ENCODE measurements at places on chromosomes 5 and 9.
A peak's percentile ranks its signal among the peaks of the same experiment; 100 is the strongest.

GRCh38 chr9:88938189-88938588 is 53.1 kb upstream of the S1PR3 start:
- no peak for DNase-seq

GRCh38 chr5:44801992-44802391 is 6.8 kb upstream of the MRPS30 start:
- no peak for DNase-seq

DNA sequence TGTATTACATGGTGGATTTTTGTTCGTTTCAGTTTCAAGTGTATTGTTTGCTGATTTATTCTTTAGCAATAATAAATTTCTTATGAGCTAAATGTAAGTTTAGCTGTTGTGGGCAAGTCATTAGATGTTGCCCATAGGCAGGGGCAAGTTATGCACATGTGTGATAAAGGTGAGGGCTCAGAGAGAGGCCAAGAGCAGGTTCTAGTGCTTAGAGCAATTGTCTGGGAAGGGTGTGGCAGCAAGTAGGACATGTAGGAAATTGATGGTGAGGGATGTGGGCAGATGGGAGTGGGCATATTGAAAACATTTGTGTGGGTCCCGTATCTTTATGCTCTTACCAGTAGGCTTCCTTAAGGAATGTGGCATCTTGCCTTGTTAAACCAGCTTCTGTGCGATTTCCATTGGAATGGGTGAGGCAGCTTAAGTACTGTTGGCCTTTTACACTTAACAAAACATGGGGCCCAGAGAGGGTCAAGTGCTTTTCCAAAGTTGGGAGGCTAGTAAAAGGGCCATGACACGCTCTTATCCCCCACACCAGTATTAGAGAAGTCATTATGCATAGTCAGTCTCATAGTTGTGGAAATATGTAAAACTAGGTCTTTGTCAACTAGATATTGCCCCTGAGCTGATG is 60.6 kb downstream of the KDM4C start:
- DNase-seq = no peak

DNA sequence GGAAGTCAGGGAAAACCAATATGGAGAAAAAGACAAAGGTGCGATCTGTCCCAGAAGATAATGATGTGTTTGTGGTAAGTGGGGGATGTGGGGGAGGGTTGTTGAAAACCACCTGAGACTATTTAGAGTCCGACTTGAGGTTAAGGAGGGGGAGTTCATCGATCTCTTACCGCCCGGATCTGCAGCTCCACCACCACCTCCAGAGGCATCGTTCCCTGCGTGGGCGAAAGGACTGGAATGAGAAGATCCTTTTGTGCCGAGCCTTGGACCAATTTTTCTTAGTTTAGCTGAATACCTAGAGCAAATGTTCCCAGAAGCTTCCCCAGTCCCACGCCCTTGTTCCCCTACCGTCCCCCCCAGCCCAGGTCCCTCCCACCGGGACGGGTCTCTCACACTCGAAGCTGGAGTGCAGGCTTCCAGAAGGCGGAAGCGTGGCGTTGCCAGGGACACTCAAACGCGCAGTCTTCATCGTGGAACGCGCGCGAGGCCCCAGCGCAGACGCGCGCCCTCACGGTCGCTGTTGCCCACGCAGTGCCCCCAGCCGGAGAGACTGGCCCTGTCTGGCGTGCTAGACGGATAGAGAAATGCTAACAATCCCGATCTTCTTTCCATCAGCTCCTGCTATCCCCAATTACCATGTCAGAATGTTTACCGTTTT is at the start of gene SPATA6L:
Gene SPATA6L (minus strand): TSS at position 439 of the 658 bp plus-strand sequence. CDS start 230 bp downstream, at position 209.
- no peak for DNase-seq

DNA sequence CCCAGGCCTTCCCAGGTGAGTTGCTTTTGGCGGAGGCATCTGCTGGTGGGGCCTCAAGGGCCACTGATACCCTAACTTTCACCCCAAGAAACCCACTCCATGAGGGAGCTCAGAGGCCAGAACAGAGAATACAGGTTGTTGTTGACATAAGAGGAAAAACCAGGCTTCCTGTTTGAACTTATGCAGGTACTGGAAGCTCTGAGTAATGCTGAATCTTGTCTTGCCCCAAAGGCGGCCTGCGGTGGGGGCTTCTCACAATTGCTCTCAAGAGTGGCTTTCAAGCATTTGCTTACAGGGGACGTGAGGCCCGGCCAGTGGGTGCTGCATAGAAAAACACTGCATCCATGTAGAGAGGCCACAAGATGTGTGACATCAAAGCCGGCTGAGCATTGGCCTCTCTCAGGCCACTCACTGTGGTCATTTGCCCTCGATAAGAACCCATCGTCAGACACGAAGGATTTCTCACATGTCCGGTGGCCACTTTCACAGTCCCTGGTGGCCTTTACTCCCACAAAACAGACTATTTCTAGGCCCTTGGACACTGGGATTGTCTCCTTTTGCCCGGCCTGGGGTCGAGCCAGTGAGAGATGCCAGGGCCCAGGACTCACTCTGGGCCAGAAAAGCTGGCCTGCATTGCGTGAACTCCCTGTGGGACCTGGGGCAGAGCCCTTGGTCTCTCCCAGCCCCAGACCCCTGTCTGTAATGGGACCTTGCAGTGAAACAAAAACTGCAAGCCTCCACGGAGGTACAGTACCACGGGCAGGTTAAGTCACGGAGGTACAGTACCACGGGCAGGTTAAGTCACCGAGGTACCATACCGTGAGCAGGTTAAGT is 34.5 kb upstream of the TCF7 start:
- peak; percentile 47 for DNase-seq

- no peak for DNase-seq
Measured at GRCh38 chr9:121766081-121766683, 114.7 kb downstream of the DAB2IP start.

Data from stimulated activated CD8-positive, alpha-beta memory T cell treated with anti-CD3 and anti-CD28 coated beads, Interleukin-15, amount 100 ng/mL, for 1 hour (primary cell).